Activated CD4-positive, alpha-beta T cell treated with anti-CD3 and anti-CD28 coated beads, Interleukin-2, amount 50 U/mL, for 48 hours (primary cell): ENCODE measurements at places on chromosomes 4 and X.

DNA sequence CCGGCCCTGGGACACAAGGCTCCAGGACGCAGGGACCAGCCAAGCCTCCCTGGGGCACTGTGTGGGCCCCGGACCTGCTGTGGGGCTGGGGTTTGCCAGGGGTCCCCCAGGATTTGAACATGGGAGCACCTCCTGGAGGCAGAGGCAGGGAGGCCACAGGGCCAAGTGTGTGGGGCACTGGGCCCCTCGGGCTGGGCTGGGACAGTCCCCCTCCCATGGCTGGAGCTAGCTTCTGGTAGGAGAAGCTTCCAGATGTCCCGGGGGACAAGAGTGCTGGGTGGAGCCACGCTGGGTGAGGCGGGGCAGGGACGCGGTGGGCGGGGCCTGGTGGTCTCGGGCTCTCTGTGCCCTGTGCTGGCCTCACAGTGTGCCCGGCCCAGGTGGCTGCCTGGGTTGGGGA, 18.6 kb downstream of the FGFRL1 start:
- DNase-seq = no peak

DNA sequence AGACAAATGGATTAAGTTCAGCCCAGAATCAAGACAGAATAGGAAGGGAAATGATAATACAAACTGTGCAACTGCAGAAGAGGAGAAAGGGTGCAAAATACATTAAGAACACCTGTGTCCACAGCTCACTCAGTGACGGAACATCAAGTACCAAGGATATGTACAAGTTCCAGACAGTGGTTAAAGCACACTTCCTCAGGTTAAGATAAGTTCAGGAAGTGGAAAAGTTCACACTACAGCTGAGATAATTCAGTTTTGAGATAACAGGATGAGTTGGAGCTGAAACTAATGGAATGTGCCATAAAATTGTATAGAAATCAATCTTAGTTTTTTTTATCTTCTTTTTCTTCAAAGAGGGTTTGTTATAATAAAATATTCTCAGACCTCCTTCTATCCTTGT, 419.4 kb downstream of the KCNIP4 start:
- DNase-seq = no peak

GRCh38 chrX:149286940-149287349, 218.2 kb downstream of the IDS start:
- DNase-seq = peak; percentile 33

- no peak for DNase-seq
Measured at GRCh38 chr4:125397226-125397625, 82.5 kb downstream of the FAT4 start.

GRCh38 chrX:34377645-34378044, 245.5 kb upstream of the FAM47A start:
- DNase-seq = no peak

- DNase-seq = no peak
Measured at GRCh38 chr4:165780735-165781134, 92.3 kb upstream of the TLL1 start.

DNA sequence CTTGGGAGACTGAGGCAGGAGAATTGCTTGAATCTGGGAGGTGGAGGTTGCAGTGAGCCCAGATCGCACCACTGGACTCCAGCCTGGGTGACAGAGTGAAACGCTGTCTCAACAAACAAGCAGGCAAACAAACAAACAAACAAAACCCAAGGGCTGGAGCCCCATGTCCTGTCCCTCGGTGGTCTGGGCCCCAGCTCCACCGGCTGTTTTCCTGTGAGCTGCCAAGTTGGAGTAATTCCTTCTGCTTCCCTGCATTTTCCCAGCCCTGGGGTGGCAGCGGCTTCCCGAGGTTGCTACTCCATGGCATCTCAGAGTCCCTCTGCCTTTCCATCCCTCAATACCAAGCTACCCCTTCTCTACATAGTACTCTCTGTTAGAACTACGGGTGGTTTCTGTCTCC, 43.2 kb downstream of the RGS12 start:
- no peak for DNase-seq

DNA sequence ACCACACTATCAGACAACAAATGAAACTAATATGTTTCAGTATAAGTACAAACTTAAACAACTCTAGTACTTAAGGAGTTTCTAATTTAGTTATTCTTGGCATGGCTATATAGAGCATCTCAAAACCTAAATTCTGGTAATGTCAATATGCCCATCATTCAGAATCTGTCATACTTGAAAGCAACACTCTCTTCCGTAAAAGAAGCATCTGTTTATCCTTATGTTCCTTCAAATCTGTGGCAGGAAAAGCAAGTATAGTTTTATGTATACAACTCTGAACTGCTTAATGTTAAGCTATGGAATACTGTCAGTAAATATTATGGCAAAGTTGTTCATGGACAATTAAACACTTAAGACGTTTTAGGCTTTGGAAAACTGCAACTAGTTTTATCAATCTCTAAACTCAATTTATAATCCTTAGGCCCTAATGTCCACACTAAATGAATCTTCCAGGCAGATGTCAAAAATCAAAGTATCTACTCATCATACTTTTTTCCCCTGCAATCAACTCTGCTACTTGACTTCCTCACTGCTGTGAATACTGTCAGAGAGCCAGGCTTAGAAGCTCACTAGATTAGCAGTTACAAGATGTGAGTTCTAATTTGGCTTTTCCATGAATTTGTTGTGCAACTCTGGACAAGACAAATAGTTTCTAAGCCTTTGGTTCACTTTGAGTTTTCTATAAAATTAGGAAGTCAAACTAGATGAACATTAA, 109.4 kb downstream of the SCLT1 start:
- no peak for DNase-seq

GRCh38 chrX:10017872-10018271, 50.7 kb downstream of the CLDN34 start:
- DNase-seq = no peak

- no peak for DNase-seq
Measured at GRCh38 chr4:140724760-140725159, 31.4 kb downstream of the TBC1D9 start.

DNA sequence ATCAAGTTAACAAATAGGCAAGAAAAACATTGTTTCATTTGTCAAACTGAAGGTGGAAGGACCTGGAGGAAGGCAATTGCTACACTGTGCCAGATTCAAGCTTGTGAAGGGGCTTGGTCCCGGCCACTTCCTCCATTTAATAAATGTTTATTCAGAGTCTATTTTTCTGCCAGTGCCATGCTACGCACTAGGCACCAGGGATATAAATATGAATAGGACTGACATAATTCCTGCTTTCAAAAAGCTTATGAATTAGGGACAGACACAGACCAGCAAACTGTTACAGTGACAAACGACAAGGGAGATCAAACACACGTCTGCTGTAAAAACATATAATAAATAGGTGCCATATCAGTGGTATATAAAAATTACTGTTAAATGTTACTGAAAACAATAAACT, 571 bp downstream of the TLR6 start:
- DNase-seq = no peak

GRCh38 chrX:20434986-20435385, 168.3 kb upstream of the RPS6KA3 start:
- DNase-seq = no peak
